ENCODE measurements at places on chromosomes 1 and 21. TPM values are rescaled to one million over a fixed set of nuclear protein-coding genes. Genes with fewer than 3 reads are reported as not detected.

The MROH7 gene
- 1.6 TPM for total RNA-seq

The RAB42 gene
- 3.6 TPM for total RNA-seq

The FCRL4 gene
- not detected for total RNA-seq

The PPP1R15B gene
- total RNA-seq = 8.1 TPM

The ELAPOR1 gene
- 0.95 TPM for total RNA-seq

The SYCP1 gene
- total RNA-seq = not detected

The CR1 gene
- total RNA-seq = not detected

The FLG gene
- not detected for total RNA-seq

The LRRC7 gene
- total RNA-seq = under 0.01 TPM

The PADI3 gene
- total RNA-seq = not detected

The ABCG1 gene
- 5.7 TPM for total RNA-seq
